ENCODE measurements at places on chromosomes 4 and X. TPM values are rescaled to one million over a fixed set of nuclear protein-coding genes. Genes with fewer than 3 reads are reported as not detected.

- no peak for DNase-seq
- H3K36me3 ChIP-seq, result no peaks in the 10 kb centered on the region
Observed at GRCh38 chrX:113959912-113960626, 623.8 kb upstream of the HTR2C start.

DNA sequence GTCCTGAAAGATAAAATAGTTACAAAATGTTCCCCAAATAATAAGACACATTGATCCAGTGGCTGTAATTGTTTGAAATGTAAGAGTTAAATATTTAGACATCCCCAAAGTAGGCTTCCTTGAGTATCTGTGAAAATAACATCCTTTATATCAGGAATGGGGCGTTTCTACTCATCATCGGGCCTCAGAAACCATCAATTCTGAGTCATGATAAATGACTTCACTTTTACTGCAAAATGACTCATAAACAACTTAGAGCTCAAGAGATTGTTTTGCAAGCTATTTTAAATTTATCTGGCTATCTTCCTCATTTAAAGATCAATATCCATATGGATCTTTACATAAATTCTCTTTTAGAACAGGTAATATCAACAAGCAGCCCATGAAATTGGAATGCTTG is 369.4 kb upstream of the CNKSR2 start:
- H3K4me3 ChIP-seq, result no peak overlapping the region
- no peak for DNase-seq
- H3K36me3 ChIP-seq, result no peaks in the 10 kb centered on the region
- no peak overlapping the region for H3K27ac ChIP-seq

GRCh38 chr4:14196131-14196530 is 568.6 kb upstream of the BOD1L1 start:
- DNase-seq, result peak; percentile 68
- H3K27me3 ChIP-seq, result no peaks in the 10 kb centered on the region
- H3K36me3 ChIP-seq, result no peaks in the 10 kb centered on the region
- H3K4me1 ChIP-seq, result no peaks in the 10 kb centered on the region

GRCh38 chrX:15600745-15601144 is at the start of gene ACE2:
Gene ACE2, minus strand, starts transcription at chrX:15600960. Its CDS starts 49 bp downstream, at chrX:15600911.
- H3K4me1 ChIP-seq, result no peaks in the 10 kb centered on the region
- no peak within 1 kb of the TSS for H3K4me3 ChIP-seq
- peaks cover 2% of the 10 kb centered on the region for H3K27me3 ChIP-seq
- no peak for DNase-seq

P2RY8 gene
- total RNA-seq, result 19.5 TPM

FAT4 gene
- not detected for total RNA-seq

DCAF4L1 gene
- total RNA-seq, result 0.21 TPM

GRCh38 chrX:81304563-81304962 is 102.7 kb downstream of the SH3BGRL start:
- H3K4me1 ChIP-seq, result no peaks in the 10 kb centered on the region
- peaks cover under 1% of the 10 kb centered on the region for H3K36me3 ChIP-seq
- DNase-seq, result no peak
- H3K27ac ChIP-seq, result no peak overlapping the region
- no peaks in the 10 kb centered on the region for H3K27me3 ChIP-seq
- H3K4me3 ChIP-seq, result no peak overlapping the region

TDO2 gene
- total RNA-seq, result not detected

DNA sequence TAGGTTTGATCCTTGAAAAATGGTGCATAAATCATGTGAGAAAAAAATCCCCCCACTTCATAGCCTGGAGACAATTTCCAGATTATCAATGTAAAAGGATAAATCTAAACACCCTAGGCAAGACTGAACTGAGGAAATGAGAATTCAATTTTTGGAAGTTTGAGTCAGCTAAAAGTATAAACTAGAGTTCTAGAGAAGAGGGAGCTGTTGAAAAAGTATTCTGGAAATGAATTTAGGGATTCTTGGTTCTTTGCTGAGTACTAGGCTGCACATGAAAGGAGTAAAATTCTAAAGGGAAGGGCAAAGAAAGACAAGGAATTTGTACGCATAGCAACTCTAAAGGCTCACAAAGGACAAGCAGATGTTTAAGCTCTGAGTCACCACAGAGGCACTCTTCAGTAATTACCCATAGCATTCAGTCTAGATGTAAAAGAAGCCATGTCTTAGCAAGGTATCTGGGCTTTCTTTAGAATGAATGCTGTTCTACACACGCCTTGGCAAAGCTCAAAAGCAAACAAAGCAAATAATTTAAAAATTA is 896.5 kb downstream of the PDHA2 start:
- no peaks in the 10 kb centered on the region for H3K4me1 ChIP-seq
- no peak overlapping the region for H3K27ac ChIP-seq
- H3K36me3 ChIP-seq, result no peaks in the 10 kb centered on the region
- no peaks in the 10 kb centered on the region for H3K27me3 ChIP-seq
- no peak for DNase-seq

DNA sequence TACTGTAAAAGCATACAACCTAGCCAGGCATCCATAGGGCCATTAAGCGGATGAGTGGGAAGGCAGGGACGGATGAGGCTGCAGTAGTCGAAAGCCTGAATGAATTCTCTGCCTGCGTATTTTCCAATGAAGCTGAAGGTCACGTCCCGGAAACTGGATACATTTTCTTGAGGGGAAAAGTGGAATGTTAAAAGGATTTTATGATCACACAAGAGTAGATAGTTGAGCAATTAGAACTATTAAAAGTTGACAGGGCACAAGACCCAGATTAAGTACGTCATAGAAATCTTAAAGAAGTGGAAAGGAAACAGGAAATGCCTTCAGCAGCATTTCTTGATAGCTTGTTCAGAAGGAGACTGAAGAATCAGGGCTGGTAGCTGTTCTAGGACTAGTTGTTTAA is 98.3 kb upstream of the CXXC4 start:
- H3K27me3 ChIP-seq, result no peaks in the 10 kb centered on the region
- no peak overlapping the region for H3K4me3 ChIP-seq
- H3K27ac ChIP-seq, result no peak overlapping the region
- H3K4me1 ChIP-seq, result no peaks in the 10 kb centered on the region

ZC4H2 gene
- total RNA-seq, result 8.9 TPM

- peaks cover 29% of the 10 kb centered on the region for H3K4me1 ChIP-seq
- H3K27me3 ChIP-seq, result peaks cover 27% of the 10 kb centered on the region
- H3K27ac ChIP-seq, result peak overlapping the region; percentile 68
Observed at GRCh38 chr4:76212851-76213414, 691 bp downstream of the SCARB2 start.

DNA sequence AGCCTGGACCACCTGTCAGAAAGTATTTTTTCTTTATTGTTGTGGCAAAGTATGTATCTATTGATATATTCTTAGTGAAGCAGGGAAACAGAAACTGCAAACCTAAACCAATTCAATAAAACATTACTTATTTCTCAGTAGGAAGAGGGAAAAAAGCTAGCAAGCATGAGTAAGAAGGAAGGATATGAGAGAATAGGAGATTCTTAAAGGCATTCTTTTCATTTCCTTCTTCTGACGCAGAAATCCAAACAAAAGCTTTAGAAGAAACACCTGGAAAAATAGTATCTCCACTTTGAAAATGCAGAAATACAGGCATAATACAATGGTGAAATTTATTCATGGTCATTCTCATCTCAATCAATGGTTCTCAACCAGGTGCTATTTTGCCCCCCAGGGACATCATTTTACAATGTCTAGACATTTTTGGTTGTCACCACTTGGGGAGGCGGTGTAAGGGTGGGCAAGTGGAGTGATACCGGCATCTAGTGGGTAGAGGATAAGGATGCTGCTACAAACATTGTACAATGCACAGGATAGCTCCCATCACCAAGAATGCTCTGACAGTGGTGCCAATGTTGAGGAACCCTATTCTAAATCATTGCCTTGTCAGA is 21.7 kb upstream of the ATXN3L start:
- no peaks in the 10 kb centered on the region for H3K4me1 ChIP-seq
- no peak overlapping the region for H3K4me3 ChIP-seq
- no peak overlapping the region for H3K27ac ChIP-seq
- no peak for DNase-seq

FAM236B gene
- total RNA-seq, result not detected

GRCh38 chr4:154004016-154004415 is 215.1 kb upstream of the SFRP2 start:
- no peaks in the 10 kb centered on the region for H3K36me3 ChIP-seq
- no peaks in the 10 kb centered on the region for H3K4me1 ChIP-seq
- H3K4me3 ChIP-seq, result no peak overlapping the region
- no peak for DNase-seq
- no peaks in the 10 kb centered on the region for H3K27me3 ChIP-seq

GRCh38 chr4:173057901-173058300 is 110.7 kb upstream of the GALNT7 start:
- no peak overlapping the region for H3K27ac ChIP-seq
- no peak for DNase-seq
- no peaks in the 10 kb centered on the region for H3K4me1 ChIP-seq
- H3K36me3 ChIP-seq, result no peaks in the 10 kb centered on the region
- peaks cover 11% of the 10 kb centered on the region for H3K27me3 ChIP-seq
- H3K4me3 ChIP-seq, result no peak overlapping the region

DUSP21 gene
- not detected for total RNA-seq

- no peaks in the 10 kb centered on the region for H3K36me3 ChIP-seq
- no peak overlapping the region for H3K27ac ChIP-seq
- no peak overlapping the region for H3K4me3 ChIP-seq
- no peak for DNase-seq
- H3K4me1 ChIP-seq, result no peaks in the 10 kb centered on the region
- H3K27me3 ChIP-seq, result peaks cover 37% of the 10 kb centered on the region
Observed at GRCh38 chr4:8891646-8892555, 20.3 kb upstream of the HMX1 start.

RAI2 gene
- total RNA-seq, result 0.14 TPM

DNA sequence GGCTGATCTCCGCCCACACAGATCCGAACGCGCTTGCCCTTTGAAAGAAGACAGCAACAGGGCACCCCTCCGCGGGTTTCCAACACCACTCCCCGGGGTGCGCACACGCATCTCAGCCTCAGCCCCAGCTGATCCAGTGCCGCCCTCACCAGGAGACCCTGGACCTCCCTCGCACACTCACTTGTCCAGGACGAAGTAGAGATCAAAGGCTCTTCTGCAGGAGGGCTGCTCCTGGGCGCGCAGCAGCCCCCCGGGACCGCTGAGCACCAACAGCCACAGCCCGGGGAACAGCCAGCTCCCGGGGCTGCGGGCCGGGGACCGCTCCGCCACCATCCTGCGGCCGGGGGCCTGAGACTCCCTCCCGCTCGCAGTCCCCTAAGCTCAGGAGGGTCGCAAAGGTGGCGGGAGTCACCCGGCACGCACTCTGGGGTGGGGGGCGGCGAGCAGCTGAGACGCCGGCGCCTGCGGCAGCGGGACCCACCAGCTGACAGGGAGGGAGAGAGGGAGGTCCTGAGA is 743 bp downstream of the ANTXR2 start:
- H3K4me3 ChIP-seq, result peak overlapping the region; percentile 97
- H3K4me1 ChIP-seq, result peaks cover 69% of the 10 kb centered on the region
- DNase-seq, result peak; percentile 88
- H3K27me3 ChIP-seq, result peaks cover 2% of the 10 kb centered on the region
- H3K27ac ChIP-seq, result peak overlapping the region; percentile 95

DNA sequence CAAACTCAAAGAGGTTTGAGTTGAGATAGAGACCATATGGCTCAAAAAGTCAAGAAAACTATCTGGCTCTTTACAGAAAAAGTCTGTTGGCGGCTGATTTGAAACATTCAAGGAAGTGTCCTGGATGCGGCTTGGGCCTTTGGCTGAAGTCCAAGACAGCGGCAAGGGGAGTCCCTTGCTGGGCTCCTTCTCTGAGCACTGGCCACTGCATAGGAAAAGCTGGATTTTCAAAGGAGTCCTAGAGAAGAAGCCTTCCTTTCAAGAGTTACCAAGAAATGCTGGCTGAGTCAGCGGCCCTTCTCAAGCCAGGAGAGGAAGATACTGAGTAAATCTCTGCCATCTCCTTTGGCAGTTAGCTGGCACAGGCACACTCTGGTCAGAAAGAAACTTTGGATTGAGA is 12.1 kb downstream of the APLN start:
- DNase-seq, result no peak
- no peak overlapping the region for H3K4me3 ChIP-seq
- no peaks in the 10 kb centered on the region for H3K36me3 ChIP-seq
- no peak overlapping the region for H3K27ac ChIP-seq
- peaks cover 5% of the 10 kb centered on the region for H3K27me3 ChIP-seq

GRCh38 chrX:79452881-79453280 is 85.7 kb upstream of the ITM2A start:
- peaks cover 7% of the 10 kb centered on the region for H3K4me1 ChIP-seq
- no peaks in the 10 kb centered on the region for H3K27me3 ChIP-seq
- no peak for DNase-seq
- no peak overlapping the region for H3K27ac ChIP-seq

DNA sequence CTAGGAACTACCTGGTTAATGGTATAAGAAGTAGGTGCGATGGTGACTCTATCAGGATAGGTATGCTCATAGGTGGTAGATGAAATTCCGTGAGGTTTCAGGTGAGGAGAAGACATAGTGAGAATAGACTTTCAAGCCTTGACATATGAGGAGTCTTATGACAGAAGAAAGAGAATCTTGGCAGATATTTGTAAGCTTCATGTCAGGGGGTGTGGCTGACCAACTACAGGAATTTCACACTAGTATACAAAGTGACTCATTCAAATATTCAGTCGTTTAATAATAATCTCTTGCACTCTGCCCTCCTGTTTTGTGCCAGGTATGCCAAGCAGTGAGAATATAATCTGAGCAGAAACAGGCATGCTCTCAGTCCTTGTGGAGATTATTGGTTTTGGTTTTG is 22.8 kb downstream of the PACRGL start:
- no peak for DNase-seq
- no peak overlapping the region for H3K27ac ChIP-seq
- H3K27me3 ChIP-seq, result no peaks in the 10 kb centered on the region
- peaks cover 59% of the 10 kb centered on the region for H3K36me3 ChIP-seq
- H3K4me1 ChIP-seq, result no peaks in the 10 kb centered on the region

UTP3 gene
- 45.9 TPM for total RNA-seq

DNA sequence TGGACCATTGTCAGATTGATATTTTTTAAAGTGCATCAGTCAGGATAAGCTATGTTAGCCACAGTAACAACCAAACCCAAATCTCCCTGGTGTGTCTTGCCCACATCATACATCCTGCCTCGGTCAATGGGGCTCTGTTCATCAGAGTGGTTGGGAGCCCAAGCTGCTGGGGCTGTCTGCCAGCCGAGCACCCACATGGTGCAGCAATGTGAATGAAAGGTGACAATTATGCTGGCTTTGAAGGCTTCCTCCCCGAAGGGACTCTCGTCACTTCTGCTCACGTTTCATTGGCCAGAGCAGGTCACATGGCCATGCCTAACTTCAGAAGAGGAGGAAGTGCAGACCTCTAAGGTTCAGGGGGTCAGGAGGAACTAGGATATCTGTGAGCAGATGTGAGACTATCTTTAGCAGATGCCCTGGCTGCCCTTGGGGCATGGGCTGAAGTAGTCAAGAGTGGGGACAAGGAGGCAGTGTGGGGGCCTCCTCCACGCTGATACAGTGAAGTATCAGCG is 1.3 kb upstream of the JAKMIP1 start:
- peaks cover 12% of the 10 kb centered on the region for H3K36me3 ChIP-seq
- DNase-seq, result no peak
- peak overlapping the region; percentile 72 for H3K4me3 ChIP-seq
- H3K27ac ChIP-seq, result peak overlapping the region; percentile 44

GRCh38 chrX:123814343-123814742 is 45.5 kb upstream of the XIAP start:
- no peak overlapping the region for H3K27ac ChIP-seq
- no peaks in the 10 kb centered on the region for H3K27me3 ChIP-seq
- no peaks in the 10 kb centered on the region for H3K4me1 ChIP-seq
- DNase-seq, result no peak
- no peak overlapping the region for H3K4me3 ChIP-seq

GRCh38 chr4:81723019-81723884 is 251.5 kb upstream of the RASGEF1B start:
- no peaks in the 10 kb centered on the region for H3K36me3 ChIP-seq
- DNase-seq, result no peak
- no peak overlapping the region for H3K27ac ChIP-seq
- H3K4me3 ChIP-seq, result no peak overlapping the region
- H3K4me1 ChIP-seq, result peaks cover 9% of the 10 kb centered on the region

Measured in activated CD4-positive, alpha-beta T cell treated with anti-CD3 and anti-CD28 coated beads, Interleukin-2, amount 10 ng/mL, durations not matched to agents 24 days and 14 days (primary cell).